ENCODE measurements at places on chromosomes 6 and 20.

- DNase-seq: no peak
Observed at GRCh38 chr6:17945111-17945510, 42.3 kb downstream of the KIF13A start.

- peak; percentile 36 for DNase-seq
Observed at GRCh38 chr20:13105864-13106457, 97.2 kb downstream of the SPTLC3 start.

- DNase-seq: no peak
Observed at GRCh38 chr6:43325876-43326275, 17.2 kb upstream of the CRIP3 start.

DNA sequence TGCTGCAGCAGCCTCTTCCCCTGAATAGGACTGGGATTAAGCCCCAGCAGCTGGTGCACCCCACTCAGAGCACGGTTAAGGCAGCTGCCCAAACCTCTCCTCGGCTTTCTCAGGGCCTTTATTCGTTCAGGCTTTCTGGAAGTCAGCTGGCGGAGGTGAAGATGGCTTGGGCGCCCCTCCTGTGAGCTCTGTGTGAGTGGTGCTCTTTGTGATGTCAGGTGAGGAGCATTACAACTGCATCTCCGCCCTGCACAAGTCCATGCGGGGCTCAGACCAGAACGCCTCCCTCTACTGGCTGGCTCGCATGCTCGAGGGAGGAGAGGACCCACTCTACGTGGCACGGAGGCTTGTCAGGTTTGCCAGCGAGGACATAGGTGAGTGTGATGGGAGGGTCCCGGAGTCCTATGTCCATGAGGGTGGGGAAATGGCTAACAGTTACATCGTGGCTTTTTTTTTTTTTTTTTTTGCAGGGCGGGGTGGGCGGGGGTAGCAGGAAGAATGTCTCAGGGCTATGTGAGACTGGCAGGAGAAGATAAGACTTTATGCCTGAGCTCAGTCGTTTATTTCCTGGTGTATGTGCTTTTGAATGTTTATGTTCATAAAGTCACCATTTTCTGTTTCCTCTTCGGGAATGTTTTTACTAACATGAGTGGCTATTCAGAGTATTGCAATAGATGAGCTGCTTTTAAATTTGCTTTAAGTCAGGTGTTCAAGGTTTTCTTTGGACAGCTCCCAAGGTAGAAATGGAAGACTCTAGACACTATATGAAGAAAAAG lies 18.2 kb downstream of the WRNIP1 start:
- no peak for DNase-seq

DNA sequence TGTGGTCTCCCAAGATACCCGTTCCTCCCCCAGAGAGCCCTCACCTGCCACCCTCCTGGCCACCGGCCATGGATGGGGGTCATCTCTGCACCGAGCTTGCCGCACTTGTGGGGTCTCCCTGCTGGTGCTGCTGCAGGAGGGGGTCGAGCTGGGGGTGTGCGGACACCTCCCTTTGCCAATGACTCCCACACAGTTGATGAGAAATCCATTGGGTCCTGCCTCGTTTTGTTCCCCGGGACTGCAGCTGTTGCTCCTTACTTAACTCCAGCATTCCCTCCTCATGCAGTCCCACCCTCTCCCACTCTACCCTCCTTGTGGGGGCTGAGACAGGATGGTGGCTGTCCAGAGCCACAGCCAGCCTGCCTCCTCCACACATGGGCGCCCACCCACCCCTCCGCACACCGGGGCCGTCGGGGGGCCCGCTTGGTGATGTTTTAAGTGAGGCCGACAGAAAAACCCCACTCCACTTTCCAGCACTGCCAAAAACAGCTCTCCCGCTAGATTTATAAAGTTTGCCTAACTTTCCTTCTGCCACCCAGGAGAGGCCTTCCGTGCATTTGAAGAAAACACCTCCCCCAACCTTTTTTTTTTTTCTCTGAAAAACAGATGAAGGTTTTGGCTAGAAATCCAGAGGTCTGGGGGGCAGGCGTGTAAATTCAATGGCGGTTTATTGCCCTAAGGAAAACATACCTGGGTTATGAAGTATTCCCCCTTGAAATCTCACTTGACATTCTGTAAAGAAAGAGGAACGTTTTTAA lies 53.5 kb upstream of the APCDD1L start:
- peak; percentile 54 for DNase-seq

DNA sequence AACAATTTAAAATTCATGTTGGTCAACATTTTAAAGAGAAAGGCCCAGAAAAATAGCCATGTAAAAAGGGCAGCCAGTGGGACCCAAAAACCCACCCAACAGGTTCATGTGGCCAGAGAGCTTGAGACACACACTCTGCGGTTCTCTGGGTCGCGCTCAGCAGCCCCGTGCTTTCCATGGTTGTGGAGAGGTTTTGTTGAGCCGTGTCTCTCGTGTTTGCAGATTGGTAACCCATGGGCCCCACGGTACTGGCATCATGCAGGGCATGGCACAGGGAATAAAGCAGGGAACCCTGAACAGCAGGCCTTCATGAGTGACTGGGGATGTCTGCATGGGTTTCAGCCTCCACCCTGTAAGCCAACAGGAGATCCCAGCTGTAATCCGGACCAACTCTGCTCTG lies 127.7 kb upstream of the CST7 start:
- DNase-seq: no peak

- DNase-seq: no peak
Observed at GRCh38 chr6:6984585-6985366, 123.0 kb upstream of the RREB1 start.

DNA sequence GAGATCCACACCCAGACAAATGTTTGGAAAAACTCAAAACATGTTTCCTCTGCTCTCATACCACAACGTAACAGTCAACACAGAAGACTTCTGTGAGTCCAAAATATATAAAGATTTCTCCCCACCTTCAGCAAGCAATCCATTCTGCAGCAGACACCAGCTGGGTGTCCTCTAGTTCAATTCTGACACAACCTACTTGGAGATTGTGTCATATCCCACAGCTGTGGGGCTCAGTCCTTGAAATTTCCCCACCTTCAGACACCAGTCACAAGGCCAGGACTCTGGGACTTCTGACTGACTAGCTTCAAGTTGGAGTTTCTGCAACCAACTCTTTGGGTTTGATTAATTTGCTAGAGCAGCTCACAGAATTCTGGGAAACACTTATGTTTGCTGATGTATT lies 244.8 kb upstream of the CDYL start:
- DNase-seq: no peak

DNA sequence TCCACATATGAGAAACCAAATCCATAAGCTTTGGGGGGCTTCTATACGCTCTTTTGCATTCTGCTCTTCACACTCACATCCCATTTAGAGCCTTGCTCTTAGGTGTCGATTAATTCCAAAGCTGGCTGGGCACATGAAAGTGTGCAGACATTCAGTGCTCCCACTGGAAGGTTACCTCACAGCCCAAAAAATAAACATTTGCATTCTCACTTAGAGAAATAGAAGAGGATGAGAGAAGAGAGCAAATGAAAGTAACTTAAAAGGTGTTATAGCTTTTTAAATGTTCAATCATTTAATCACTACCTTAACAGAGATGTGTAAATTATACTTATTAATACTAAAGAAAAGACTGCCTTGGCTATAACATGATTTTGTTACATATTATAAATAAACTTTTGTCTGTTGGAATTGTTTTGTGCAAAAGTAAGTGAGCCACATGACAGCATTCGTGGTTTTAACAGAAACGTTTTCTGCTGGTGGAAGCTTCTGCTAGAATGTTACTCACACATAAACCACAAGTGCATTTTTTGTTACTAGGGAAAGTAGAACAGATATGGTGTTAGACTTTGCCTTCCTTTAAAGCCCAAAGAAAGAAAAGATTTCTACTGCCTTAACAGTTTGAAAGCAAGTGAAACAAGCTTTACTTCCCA lies 116.7 kb downstream of the SIM1 start:
- DNase-seq: peak; percentile 80

DNA sequence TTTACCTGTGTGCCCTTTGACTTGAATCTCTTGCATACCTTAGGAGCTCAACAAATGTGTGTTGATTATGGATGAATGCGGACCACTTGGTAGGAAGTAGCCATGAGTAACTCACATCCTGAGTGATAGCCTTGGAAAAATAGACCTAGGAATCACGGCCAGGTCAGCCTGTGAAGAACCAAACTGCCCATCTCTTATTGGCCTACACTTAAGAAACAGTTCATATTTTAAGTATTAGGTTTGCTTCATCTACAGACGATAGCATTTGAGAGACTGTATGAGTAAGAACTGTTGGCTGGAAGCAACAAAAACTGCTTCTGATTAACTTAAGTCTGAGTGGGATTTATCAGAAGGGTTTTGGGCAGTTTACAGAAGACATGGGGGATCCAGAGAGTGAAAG lies 320.1 kb upstream of the PRND start:
- peak; percentile 14 for DNase-seq

DNA sequence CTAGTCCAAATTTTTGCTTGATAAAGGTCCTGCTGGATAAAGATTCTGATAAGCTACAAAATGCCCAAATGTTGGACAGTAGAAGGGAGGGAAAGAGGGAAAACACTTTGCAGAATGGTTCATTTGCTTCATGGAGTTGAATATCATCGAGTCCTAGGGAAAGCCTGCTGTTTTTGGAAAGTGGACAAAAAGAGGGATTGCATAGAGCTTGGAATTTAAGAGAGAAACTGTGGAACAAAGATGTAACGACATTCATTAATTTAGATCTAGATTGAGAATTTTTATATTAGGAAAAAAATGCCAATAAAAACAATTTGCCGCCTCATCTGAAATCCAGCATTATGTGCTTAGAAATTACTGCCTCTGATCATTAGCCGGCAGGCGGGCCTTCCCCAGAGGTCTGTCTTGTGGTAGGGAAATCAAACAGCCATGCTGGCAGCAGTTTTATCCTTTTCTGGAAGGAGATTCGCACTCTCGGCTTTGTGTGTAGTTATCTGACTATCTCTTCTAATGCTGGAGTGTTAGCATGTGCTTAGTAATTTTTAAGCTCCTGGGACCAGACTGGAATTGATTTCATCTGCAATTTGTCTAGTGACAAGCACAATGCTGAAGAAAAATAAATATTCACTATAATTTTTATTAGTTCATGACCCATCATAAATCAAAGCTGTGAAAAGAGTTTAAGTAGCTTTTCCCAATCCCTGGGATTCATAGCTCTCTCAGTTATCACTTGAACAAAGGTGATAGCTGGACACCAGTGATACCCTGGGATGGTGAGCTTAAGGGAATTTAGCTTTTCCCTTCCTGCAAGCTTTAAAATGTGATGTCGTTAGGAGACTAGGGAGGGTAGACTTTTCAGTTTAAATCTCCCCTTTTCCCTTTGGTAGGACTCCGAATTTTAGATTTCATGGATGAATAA lies 329.5 kb downstream of the PRL start:
- no peak for DNase-seq

GRCh38 chr6:70456735-70457134 lies 43.4 kb downstream of the FAM135A start:
- no peak for DNase-seq

DNA sequence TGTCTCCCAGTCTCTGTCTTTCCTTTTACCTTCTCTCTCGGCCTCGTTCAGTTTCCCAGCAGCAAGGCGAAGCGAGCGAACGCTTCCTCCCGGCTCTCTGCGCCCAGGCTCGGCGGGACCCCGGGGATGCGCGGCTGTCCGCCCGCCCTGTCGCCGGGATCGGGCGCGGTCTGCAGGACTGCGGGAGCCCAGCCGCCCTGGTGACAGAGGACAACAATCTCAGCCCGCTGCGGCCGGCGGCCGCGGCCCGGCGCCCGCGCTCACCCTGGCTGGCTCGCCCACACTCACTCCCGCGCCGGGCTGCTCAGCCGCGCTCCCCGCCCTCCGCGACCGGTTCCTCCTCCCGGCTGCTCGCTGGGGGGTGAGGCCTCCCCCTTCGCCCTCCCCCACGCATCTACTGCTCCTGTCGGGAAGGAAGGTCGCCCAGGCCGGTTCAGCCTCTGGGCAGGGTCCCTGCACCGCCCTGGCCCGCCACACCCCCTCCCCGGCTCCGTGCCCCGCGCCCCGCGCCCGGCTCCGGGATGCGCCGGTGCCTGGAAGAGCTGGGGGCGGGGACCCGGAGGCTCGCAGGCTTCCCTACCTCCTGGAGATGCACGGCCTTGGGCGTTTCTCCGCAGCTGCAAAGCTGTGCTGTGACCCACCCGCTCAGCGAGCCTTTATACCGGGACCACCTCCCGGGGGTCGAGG lies 410 bp downstream of the SYNE1 start:
- DNase-seq: peak; percentile 33

All from fibroblast of skin of right biceps (primary cell).